ENCODE measurements at places on chromosomes 2 and 18.

DNA sequence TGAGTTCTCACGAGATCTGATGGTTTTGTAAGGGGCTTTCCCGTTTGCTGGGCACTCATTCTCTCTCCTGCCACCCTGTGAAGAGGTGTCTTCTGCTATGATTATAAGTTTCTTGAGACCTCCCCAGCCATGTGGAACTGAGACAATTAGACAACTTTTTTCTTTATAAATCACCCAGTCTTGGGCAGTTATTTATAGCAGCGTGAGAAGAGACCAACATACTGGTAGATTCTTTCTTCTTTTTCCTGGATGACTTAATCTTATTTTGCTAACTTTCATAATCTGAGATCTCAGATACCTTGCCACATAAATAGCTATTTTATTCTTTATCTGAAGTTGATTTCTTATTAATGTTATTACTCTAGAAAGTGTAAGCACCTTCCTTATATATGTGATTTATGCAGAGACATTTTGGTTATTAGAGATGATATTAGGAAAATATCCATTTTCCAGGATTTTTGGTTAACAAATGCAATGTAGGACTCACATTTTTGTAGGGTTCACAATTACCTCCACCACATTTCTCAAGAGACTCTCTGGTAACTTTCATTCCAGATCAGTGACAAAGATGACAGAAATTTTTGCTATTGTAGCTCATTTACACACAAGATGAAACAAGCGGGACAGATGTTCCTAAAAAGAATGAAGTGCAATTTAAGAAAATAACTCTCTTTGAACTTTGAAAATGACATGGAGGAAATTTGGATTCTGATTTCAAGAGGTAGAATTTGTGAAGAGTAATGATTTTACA, 97.9 kb upstream of the RND3 start:
- DNase-seq = no peak

GRCh38 chr2:30481323-30481800, 34.3 kb downstream of the LCLAT1 start:
- DNase-seq = no peak

GRCh38 chr2:65373365-65373918, 59.0 kb downstream of the SPRED2 start:
- no peak for DNase-seq

GRCh38 chr18:38464024-38464423, 898.4 kb upstream of the CELF4 start:
- no peak for DNase-seq

Measured in omental fat pad (tissue), 4 donors.